ENCODE measurements at places on chromosomes 4 and X. TPM values are rescaled to one million over a fixed set of nuclear protein-coding genes. Genes with fewer than 3 reads are reported as not detected.

TRIM75 gene
- not detected for total RNA-seq

STATH gene
- total RNA-seq = not detected

CLNK gene
- total RNA-seq = not detected

FGD1 gene
- total RNA-seq = 7.8 TPM

- no peak for DNase-seq
These were observed 7.0 kb downstream of the MXD4 start for GRCh38 chr4:2254665-2255500.

GRCh38 chrX:68945603-68946228 is 116.9 kb downstream of the EFNB1 start:
- DNase-seq = no peak

- no peak for DNase-seq
These were observed 143.5 kb downstream of the RELL1 start for GRCh38 chr4:37542706-37543105.

GRCh38 chr4:141501931-141502330 is 134.5 kb upstream of the IL15 start:
- peak; percentile 7 for DNase-seq

GRCh38 chr4:53721263-53721662 is 130.0 kb upstream of the LNX1 start:
- DNase-seq = peak; percentile 44

DNA sequence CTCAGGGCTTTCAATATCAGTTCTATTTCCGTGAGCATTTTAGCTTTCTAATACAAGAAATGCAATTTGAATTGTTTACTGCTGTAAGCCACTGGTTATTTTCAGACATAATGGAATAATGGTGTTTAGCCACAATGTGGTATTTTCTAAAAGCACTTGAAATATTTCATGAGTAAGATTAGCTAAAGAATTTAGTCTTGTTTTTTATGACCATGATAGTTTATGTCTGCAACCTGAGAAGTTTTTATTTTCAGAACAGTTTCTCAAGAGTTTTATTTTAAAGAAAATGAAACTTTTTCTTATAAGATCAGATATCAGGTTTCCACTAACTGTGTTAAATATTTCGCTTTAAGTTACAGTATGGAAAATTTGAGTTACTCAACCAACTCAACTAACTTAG is 60.2 kb downstream of the SLIT2 start:
- DNase-seq = peak; percentile 0

GRCh38 chr4:118175506-118175905 is 141.2 kb downstream of the NDST3 start:
- DNase-seq = no peak

DNA sequence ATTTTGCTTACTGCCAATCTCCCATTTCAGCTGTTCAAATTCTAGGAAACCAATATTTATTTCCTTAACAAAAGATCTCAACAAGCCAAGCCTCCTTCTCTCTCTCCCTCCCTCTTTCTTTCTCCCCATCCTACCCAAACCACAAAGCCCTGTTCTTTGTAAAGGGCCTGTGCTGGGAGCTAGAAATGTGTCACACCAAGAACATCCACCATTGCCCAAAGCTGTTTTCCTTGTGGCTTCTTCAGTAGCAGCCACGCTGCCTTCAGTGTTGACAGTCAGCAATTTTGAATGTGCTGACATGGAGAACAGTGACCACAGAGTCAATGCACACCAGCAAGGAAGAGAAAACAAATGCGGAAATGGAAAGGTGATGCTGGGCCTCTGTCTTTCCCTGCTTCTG is 203.0 kb downstream of the MAML3 start:
- DNase-seq = peak; percentile 88
